ENCODE measurements at places on chromosomes 12 and 14. TPM values are rescaled to one million over a fixed set of nuclear protein-coding genes. Genes with fewer than 3 reads are reported as not detected.

The CCDC175 gene
- not detected for total RNA-seq

The NYNRIN gene
- 15.0 TPM for total RNA-seq

The DPY19L2 gene
- total RNA-seq = 1.3 TPM

The CCDC184 gene
- 0.53 TPM for total RNA-seq

The KIF26A gene
- total RNA-seq = 0.67 TPM

The PZP gene
- total RNA-seq = not detected

The SIX6 gene
- total RNA-seq = not detected

The CIDEB gene
- 1.3 TPM for total RNA-seq

The KCNA1 gene
- total RNA-seq = not detected

GRCh38 chr12:78680596-78680995 lies 184.0 kb upstream of the SYT1 start:
- DNase-seq = no peak

DNA sequence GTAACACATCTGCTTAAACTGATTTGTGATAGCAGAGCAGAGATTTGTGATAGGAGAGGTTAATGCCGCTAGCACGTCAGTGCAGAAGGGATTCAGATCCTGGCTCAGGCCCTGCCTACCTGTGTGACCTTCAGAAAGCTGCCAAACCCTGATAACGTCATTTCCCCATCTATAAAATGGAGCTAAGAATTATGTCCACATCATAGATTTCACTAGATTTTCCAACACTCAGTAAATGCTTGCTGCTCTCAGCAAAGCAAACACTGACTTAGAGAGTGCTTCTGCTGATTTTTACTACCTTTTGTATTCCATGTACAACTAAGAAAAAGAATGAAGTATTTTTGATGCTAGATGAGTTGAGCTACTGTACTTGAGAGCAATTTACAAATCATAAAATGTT lies 261.4 kb downstream of the ITPR2 start:
- no peak for DNase-seq

GRCh38 chr12:8549381-8549780 lies 8.7 kb upstream of the CLEC4E start:
- no peak for DNase-seq

DNA sequence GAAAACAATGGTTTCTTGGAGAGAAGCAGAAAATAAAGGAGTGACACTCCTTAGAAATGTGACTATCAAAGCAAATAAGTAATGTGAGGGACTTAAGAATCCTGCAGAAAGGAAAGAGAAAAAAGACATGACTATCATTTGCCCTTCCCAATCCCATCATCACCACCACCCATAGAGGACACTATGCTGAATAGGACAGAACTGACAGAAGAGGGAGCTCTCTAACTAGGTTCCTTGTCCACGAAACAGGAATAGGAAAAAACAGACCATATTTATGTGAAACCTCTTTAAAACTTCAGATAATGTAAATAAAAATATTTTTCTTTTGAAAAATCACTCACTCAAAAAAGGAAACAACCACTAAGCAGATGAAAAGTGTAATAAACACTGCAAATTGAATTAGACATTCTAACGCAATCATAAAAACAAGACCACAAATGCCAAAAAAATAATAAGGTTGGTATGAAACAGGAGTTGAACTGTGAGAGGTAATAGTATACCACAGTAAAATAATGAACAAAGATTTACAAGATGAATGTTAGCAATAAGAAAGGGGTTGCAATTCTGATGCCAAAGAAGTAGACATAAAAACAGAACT lies 24.1 kb downstream of the KLRD1 start:
- peak; percentile 36 for DNase-seq

GRCh38 chr12:94318181-94318580 lies 141.5 kb downstream of the CEP83 start:
- no peak for DNase-seq

DNA sequence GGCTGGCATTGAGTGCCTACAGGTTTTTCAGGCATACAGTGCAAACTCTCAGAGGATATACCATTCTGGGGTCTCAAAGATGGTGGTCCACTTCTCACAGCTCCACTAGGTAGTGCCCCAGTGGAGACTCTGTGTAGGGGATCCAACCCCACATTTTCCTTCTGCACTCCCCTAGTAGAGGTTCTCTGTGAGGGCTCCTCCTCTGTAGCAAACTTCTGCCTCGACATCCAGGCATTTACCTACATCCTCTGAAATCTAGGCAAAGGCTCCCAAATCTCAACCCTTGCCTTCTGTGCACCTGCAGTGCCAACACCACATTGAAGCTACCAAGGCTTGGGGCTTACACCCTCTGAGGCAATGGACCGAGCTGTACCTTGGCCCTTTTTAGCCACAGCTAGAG lies 179.2 kb downstream of the CCDC91 start:
- DNase-seq = no peak

DNA sequence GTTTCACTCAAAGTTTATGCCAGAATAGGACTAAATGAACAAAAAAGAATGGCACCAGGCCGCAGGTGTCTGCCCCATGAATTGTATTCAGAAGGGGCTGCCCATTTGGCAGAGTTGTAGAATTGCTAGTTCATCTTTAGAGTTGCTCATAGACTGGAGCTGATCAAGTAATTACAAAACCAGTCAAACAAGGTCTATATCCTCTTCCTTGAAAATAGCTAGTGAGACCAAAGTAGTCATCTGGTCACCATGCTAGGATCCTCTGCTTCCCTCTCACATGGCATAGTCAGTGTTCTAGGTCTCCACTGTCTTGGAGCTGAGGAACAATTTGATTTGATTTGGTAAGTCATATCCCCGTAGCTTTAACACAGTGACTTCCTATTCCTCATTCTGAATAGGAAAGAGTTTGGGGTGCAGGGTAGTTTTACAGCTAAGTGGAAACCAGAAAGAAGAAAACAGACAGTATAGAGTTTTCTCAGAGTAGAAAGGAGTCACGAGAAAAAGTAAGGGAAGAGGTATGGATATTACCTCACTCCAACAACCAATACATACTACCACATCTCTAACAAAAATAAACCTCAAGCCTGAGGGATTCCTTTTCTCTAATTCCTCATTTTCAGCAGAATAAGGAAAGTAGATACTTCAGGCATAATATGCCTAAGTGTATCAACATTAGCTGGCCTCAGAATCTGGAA lies 252.1 kb downstream of the PAWR start:
- no peak for DNase-seq

GRCh38 chr12:110183386-110183785 lies 59.2 kb downstream of the IFT81 start:
- DNase-seq = no peak

DNA sequence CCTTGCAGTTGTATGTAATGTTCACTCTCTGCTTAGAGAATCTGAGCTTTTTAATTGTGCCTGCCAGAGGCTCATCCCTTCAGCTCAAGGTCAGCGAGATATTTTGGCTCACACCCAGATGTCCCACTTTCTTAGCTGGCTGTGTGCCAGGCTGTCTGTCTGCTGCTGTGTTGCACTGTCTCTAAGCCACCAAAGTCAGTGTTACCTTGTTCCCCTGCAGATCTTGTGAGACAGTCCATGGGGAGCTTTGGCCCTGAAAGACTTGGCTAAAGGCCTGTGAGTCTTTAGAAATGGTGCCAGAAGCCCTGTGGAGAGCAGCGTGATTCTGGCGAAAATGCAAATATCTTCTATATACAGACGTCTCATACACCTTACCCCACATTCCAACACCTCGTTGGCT lies 293.7 kb downstream of the TTC6 start:
- DNase-seq = no peak

GRCh38 chr12:1418144-1418543 lies 176.2 kb downstream of the FBXL14 start:
- no peak for DNase-seq

- DNase-seq = no peak
Measured at GRCh38 chr12:128932521-128932920, 79.2 kb downstream of the GLT1D1 start.
